ENCODE measurements at places on chromosomes 11 and 22. TPM values are rescaled to one million over a fixed set of nuclear protein-coding genes. Genes with fewer than 3 reads are reported as not detected.

DNA sequence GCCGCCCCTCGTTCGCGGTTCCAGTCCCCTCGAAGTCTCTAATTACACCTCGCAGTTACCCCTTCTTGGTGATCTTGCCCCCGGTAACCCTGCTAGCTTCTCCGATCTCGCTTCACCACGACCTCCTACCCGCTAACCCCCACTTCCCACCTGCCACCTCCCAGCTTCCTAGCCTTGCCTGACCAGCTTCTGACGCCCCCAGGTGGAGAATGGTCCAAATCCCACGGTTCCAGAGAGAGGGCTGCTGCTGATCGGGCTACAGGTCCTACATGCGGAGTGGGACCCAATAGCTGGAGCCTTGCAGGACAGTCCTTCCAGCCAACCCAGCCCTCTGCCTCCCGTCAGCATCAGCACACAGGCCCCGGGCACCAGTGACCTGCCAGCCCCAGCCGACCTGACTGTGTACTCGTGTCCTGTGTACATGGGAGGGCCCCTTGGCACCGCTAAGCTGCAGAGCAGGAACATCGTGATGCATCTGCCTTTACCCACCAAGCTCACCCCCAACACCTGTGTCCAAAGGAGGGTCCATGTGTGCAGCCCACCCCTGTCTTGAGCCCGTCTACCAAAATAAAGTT lies 31.9 kb downstream of the RRP8 start:
- no peak for DNase-seq

DNA sequence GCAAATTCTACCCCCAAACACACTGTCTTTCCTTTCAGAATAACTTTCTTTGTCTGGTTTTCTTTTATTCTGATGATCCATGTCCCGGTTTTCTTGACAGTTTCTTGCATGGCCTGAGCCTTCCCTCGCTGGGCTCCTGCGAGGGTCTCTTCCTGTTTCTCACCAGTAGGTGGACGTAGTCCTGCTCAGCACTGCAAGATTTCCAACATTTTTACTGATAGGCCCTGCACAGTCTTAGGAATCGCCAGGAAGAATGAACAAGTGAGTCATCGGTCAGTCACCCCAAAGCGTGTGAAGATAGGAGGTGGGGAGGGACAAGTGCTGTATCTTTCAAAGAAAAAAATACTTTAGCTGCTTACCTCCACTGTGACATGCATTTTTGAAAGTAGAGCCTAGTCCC lies 16.9 kb upstream of the KIRREL3 start:
- DNase-seq, result no peak

Gene RIC3
- 18.7 TPM for polyA plus RNA-seq

Gene C22orf23
- polyA plus RNA-seq, result 6.1 TPM

Gene ATP5MG
- 422 TPM for polyA plus RNA-seq

Gene SMIM35
- 0.29 TPM for polyA plus RNA-seq

Gene KRTAP5-9
- polyA plus RNA-seq, result 0.47 TPM

Data from right renal pelvis (tissue), 4 donors.